ENCODE measurements at places on chromosomes 7 and 10.

- no peak for DNase-seq
These were observed 140.5 kb upstream of the BTBD16 start for GRCh38 chr10:122130474-122131110.

- no peak for DNase-seq
These were observed 18.7 kb downstream of the ZMIZ2 start for GRCh38 chr7:44767134-44767911.

DNA sequence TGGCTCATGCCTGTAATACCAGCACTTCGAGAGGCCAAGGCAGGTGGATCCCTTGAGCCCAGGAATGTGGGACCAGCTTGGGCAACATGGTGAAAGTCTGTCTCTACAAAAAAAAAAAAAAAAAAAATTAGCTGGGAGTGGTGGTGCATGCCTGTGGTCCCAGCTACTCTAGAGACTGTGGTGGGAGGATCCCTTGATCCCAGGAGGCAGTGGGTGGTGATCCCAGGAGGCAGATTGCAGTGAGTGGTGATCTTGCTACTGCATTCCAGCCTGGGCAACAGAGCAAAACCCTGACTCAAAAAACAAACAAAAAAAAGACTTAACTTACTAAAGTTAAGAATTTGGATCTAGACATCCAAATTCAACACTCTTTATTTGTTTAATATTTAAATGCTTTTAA is 10.2 kb upstream of the ADO start:
- DNase-seq = no peak

- DNase-seq = no peak
These were observed 75.8 kb downstream of the GNAI1 start for GRCh38 chr7:80210400-80210799.

DNA sequence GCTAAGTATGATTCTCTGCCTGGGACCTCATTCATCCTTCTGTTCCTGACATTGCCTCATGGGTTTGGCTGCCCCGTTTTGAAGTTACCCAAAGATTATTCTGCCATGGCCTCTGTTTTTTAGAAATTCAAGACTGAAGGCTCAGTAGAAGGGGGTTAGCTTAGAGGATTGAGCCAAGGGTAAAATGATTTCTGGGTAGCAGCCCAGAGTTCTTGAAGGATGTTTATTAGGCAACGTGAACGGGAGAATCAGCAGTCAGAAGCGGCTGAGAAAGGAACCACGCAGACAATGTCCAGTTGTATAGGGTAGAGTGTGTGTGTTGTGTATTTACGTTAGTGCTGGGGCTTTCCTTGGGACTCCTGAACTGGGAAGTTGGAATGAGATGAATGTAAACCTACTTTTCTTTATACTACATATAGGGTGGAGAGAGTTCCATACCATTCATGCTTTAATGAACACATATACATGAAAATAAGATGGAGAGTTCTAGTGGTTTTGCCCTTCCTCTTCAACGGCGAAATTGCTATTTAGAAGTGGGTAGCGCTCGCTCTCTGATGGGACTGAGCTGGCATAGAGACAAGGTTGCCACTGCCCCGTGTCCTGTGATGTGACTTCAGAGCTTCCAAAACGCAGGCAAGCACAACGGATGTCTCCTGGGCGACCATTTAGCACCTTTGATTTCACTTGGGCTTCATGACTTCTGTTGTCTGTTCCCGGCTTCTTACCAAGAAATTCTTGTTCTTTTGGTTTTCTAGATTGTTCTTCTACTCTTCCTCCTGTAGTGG is 35.0 kb upstream of the IL15RA start:
- DNase-seq = no peak

DNA sequence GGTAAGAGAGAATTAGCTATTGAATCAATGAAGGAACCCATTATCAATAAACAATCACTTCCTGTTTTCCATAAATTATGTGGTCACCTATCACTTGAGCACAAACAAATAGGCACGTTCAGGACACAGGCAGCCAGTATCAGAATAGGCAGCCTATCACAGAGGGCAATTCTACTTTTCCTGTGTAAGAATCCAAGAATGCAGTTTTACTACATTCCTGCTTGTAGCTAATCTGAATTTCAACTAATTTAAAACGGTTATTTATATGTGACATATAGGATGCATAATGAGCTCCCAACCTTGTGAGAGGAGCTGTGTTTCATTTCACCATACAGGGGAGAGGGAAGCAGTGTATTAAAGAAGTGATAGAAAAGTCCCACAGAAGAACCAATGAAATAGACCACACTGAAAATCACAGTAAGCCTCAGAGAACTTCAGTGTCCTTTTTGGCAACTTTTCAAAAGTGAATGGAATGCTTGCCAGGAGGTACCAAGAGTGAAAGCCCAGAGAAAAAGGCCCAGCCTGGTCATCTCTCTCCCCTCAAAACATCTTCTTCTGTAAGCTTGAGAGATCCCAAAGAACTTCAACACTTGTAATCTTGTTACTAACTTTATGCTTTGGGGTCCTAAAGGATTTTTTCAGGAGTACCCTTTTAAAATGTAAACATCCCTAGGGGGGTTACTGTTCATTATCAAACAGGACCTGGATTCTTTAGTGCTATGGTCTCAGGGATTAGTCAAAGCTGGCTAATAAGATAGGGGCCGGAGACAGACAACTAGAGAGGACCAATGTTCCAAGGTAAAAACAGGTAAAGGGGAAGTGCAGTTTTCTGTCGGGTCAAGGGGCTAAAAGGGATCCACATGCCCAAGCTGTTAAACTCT is 1.3 kb downstream of the IMMP2L start:
- peak; percentile 33 for DNase-seq

DNA sequence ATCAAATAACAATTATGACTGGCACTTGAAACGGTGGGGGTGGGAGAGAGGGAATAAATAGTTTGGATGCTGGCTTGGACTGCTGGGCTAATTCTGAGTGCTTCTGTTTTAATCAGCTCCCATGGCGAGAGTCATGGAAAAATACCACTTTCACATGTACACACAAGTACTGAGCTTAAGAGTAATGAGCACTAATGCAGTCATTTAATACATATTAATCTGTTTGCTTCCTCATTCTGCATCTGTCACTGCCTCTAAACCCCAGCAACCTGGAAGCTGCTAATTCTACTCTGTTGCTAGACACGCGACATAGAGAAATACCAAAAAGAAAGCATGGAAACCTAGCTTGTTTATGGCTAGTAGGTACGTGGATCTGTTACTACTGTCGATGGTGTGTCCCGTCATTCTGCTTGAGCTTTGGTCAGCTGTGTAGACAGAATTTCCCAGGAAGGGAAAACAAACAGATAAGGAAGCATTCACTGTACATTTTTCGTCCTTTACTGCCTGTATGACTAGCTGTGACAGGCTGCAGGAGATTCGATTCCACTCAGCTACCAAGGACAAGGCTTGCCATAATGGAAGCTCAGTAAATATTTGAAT is 238.8 kb downstream of the BAMBI start:
- no peak for DNase-seq

DNA sequence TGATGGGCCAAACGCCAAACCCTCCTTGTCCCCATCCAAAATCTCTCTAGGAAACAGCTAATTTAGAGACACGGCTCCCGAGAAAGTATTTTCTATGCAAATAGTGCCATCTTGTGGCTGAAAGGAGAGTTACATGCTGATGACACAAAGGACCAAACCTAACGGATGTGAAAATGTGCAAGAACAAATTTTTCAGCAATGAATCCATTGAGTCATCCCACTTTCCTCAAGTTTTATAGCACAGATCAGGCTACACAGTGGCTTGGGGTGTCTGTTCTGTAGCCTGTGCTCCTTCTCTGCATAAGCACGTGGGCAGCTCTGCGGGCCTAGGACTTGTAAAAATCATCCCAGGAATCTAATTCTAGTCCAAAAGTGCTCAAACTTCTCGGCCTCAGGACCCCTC is 154.8 kb upstream of the PRR15 start:
- DNase-seq = peak; percentile 60
